ENCODE measurements at places on chromosomes 4 and X.

GRCh38 chr4:189660722-189661360, 279.8 kb upstream of the FRG1 start:
- no peak for DNase-seq

GRCh38 chr4:184599492-184600135, 49.6 kb downstream of the CASP3 start:
- DNase-seq, result no peak

DNA sequence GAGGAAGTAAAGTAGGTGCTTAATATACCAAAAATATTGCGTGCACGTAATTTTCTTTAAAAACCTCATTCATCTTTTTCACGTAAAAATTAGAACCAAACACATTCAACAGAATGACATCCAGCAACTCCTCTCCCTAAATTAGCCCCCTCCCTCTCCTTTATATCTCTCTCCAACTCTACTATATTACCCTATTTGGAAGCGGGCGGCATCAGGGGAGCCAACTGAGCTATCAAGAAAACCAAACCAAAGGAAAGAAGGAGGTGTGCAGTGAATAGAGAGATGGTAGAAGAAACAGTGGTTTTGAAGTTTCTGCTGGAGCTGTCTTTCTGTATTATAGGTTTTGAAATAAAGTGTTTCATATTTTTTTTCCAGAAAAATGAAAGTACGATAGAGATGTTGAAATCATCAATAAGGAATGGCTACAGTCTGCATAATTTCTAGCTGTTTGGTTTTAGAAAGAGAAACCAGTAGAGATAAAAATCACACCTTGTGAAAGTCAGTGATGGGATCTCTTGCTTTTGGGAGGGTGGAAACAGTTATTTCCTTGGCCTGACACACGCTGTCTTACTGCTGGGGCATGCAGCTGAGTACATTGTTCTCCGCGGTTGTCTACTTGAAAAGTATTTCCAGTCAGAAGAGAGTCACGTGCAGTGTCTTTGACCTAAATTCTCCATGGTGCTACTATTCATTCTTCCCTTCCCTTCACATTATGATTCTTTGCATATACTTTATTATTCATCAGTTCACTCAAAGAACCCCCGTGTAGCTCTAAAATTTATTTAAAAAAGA, 94.1 kb upstream of the WDR17 start:
- DNase-seq, result no peak

DNA sequence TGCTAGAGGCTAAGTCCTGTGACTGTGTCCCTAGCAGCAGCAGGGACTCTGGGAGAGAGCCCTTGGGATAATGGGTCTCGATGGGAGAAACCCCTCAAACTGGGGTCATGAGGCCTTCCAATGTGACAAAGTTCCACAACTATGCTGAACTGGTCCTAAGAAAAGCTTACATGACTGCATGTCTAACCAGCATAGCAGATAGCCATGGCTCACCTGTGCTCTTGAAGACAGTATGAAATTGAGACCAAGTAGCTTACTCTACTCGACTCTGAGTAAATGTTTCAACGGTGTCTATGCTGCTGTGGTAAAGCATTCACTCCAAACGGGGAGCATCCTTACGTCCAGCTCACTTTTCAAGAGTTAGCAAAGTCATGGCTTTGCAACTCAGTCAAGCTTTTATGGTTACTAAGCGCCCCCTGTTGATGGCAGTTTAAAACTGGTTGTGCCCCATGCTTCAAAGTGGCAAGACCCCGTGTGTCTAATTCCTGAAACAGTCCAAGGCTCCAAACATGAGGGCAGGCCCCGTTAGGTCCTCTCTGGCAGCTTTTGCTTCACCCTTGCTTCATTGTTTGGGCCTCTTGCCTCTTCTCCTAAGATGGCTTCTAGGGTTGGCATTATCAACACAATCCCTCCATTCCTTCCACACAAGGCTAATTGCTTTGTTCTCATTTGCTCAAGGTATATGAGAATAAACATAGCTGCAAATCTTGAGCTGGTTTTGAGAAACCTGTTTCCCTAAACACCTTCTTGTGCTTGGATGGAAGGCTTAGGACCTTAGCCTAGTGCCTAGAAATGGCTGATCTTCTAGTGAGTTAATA, 46.6 kb downstream of the CCNG2 start:
- DNase-seq, result no peak
